Hematopoietic multipotent progenitor cell treated with erythropoietin and hydrocortisone succinate and interleukin-3 and kit ligand, for 6 days (in vitro differentiated cells): ENCODE measurements at places on chromosomes 3 and 15.

DNA sequence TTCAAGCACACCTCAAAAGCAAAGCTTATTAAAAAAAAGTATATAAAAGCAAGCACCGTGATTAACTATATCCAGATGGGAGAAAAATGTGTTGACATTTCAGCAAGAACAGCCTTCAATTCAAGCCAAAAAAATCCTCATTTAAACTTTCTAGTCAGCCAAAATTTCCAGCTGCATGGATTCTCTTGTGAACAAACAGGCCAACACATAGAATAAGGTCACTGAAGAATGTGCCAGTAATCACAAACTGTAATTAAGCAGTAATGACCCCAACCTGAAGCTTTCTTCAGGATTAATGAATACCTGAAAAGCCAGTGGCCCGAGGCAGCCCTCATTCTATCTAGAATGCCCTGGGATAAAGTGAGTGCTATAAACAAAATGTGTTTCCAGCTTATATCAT is 130.7 kb upstream of the KCNMB2 start:
- DNase-seq = no peak

GRCh38 chr3:123765475-123766128 is 118.5 kb downstream of the MYLK start:
- no peak for DNase-seq

DNA sequence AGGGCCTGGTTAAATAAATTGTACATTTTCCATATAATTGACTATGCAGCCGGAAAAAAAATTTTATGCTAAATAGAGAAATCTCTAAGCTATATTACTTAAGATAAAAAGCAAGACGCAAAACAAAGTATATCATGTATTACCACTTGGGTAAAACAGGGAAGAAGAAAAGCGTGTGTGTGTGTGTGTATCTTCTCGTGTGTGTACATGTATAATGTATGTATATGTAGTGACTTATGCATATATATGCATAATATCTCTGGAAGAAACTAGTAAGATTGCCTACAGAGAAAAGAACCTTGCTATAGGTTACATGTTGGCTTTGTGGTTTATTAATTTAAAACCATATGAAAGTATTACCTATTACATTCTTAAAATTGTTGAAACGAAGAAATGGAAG is 19.0 kb downstream of the KNL1 start:
- no peak for DNase-seq

- DNase-seq = peak; percentile 38
These were observed 108.3 kb upstream of the FRMD4B start for GRCh38 chr3:69494185-69494584.

DNA sequence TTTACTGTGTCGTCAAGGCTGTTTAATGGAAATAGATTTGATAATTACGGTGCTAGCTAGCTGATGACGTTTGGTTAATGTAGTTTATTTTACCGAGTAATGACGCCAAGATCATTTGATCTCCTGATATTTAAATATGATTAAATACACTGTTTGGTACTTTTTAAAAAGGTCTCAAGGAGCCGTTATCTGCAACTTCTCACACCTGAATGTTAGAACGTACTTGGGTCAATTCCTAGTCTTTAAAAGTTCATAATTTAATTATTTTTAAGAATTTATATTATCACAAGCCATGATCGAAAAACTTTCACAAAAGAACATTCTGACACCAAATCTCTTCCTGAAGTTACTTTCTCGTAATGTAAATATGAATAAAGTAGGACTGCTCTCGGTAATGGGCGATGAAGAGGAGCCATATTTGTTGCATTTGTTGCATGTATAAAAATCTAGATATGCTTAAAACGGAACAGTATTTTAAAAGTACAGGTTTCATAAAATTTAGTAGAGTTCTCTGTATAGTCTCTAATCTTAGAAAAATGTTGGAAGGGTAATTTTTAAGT is 16.2 kb upstream of the CHD2 start:
- no peak for DNase-seq
